Cerebellar nuclear complex (tissue), 1 donor: ENCODE measurements at places on chromosomes 7 and 10.

DNA sequence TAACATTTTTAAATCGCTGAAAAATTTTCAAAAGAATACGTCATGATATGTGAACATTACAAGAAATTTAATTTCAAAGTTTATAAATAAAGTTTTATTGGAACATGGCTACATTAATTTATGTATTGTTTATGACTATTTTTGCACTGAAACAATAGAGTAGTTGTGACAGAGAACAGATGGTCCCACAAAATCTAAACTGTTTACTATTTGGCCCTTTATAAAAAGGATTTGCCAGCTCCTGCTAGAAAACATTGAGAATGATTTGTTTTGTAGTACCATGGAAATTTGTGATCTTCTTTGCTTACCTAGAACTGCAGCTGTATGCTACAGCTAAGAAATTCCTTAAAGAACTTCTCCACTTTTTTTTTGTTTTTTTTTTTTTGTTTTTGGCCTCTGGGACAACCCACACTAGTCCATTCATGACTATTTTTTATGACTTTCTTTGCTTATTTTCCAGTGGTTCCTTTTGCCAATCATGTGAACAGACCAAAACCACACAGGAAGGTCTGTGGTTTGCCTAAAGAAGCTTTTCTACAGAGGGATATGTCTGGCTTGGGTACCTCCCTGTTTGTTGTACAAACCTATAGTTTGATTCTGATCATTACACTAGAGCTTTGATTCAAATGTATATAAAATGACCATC is 55.7 kb downstream of the ST7 start:
- DNase-seq, result no peak

GRCh38 chr7:116259871-116260440 is 49.6 kb downstream of the TES start:
- DNase-seq, result no peak

DNA sequence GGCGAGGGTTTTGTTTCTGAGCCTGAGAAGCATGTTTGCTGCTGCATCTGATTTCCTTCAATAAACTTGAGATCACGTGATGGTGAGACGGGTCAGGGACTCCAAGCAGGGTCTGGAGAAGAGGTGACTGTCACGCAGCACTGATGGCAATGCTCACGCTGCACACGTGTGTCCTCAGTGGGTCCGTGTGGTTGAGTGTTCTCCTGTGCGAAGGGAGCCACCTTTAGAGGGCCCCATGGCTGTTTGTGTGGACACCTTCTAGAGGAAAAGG is 100.4 kb downstream of the WDR37 start:
- no peak for DNase-seq

- no peak for DNase-seq
Observed at GRCh38 chr7:90445633-90446032, 23.8 kb upstream of the PTTG1IP2 start.

DNA sequence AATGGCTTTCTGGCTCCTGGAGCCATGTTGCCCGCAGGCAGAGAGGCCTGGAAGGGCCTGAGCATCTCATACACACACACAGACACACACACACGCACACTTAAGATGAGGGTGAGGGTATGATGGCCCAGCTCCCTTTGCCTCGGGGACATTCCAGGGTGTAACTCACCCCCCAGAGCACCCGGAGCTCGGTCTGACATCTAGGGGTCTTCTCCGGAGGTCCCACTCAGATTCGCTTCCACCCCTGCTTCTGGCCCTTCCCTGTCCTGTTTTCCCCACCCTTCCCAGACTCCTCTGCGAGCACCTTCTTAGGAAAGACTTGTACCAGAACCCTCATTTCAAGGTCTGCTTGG is 304.4 kb downstream of the GRID1 start:
- DNase-seq, result no peak

- no peak for DNase-seq
Observed at GRCh38 chr10:131196176-131196885, 115.2 kb downstream of the TCERG1L start.

GRCh38 chr10:102322914-102323313 is 72.6 kb upstream of the NFKB2 start:
- DNase-seq, result no peak

DNA sequence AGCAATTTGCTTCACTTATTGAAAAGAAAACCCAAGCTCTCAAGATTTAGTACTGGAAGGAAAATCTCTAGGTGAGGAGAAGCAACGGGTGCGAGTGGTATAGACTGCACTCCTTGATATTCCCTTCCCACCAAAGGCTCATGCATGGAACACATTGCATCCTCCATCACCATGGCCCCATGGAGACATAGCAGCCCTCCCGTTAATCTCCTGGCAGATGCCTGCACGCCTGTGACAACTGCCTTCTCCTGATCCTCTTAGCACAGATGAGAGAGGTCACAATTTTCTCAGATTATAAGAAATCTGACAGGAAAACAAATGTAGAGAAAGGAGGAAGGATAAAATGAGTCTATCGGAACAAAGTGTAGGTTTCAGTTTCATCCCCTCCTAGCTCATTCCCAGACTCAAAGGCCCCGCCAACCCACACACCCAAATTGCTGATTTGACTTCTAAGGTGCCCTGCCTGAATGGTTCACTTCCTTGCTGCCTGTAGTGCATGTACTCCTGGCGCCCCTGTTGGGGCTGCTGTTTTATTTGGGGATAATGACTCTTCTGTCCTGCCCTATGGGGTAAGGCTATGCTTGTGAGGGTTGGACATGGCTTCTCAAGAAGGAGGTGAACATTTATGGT is 50.0 kb downstream of the PLXNA4 start:
- no peak for DNase-seq

DNA sequence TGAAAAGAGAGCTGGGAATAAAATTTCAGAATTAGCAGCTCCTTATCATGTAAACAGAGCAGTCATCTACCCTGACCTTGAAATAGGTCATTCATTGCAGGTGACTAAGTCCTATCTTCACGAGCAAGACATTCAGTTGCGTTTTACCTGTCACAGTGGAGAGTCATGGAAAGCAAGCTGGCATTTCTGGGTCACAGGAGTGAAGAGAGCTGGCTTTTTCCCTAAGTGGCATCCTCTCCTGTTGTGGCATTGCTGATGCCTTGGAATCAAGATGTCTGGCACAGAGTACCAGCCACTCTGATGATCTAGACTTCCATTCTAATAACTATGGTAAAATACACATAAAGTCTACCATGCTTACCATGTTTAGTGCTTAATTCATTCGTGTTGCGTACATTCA is 70.8 kb downstream of the SCRN1 start:
- DNase-seq, result no peak

DNA sequence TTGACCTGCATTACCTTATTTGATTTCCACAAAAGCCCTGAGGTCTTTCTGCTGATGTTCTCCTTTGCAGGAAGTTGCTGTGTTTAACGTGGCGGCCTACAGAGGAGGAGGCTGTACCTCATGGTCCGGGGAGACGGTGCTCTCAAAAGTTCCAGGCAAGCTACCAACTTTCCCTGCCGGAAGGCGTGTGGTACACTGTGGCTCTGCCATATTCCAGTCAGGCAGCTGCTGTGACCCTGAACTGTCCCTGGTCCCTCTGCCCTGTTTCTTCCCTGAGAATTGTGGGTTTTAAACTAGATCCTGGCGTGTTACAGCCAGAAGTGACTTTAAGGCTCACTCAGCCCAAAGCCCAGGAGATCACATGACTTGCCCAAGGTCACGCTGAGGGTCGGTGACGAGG is 139.2 kb downstream of the TEX36 start:
- DNase-seq, result no peak

GRCh38 chr10:93566435-93567276 is at the start of gene FFAR4:
Gene FFAR4, plus strand, starts transcription at chr10:93566665. Its CDS starts 56 bp downstream, at chr10:93566721.
- DNase-seq, result no peak

DNA sequence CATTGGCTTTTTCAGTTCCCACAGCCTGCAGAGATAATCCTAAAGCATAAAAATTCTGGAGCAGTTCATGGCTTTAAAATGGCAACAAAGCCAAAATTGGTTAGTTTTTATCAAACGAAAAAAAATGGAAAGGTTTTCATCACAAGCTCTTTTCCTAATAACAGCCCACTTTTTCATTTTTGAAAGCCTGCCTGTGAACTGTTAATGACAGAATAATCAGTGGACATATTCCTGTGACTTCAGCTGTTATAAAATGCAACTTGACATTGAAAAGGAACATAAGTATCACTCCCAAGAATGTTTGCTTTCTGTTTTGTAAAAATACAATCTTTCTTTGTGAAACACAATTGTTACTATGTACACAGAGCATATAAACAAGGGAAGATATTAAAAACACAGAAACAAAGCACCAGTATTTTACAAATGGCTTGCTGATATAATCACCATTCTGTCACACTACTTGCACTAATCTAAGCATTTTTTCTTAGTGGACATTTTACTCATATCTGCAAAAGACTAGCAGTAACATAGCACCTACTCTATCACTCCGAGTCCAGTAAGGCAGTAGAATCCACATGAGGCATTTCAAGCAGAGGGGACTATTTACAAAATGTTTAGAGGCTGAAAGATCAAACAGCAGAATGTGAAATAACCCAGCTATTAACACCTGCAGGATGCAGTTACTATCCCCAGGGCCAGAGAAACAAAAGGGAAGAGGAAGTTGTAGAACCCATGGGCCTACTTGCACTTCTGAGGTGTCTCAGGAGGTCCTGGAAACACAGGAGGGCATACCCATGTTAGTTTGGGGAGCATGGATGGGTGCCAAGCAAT is 26.4 kb downstream of the MACC1 start:
- DNase-seq, result no peak

DNA sequence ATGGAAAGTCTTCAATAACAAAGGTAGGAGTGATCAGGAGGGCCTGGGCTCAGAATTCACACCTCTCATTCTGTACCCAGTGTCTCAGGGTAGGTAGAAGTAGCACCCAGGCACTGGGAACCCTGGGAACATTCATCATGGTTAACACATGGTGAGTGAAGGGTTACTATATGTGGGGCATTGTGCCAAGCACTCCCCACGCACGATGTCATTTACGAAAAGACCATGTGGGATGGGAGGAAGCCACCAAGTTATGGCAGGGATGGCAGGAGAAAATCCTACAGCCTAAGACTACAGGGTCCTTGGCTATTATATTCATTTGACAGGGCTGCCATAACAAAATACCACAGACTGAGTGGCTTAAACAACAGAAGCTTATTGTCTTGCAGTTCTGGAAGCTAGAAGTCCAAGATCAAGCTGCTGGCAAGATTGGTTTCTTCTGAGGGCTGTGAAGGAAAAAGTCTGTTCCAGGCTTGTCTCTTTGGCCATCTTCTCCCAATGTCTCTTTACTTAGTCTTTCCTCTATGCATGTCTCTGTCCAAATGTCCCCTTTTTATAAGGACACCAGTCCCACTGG is 27.7 kb upstream of the DDIT4 start:
- no peak for DNase-seq

- no peak for DNase-seq
Observed at GRCh38 chr7:30349170-30349569, 64.8 kb downstream of the ZNRF2 start.

- DNase-seq, result no peak
Observed at GRCh38 chr10:31584876-31585275, 265.9 kb downstream of the ZEB1 start.

GRCh38 chr10:125020386-125020785 is 78.5 kb downstream of the ZRANB1 start:
- DNase-seq, result no peak

DNA sequence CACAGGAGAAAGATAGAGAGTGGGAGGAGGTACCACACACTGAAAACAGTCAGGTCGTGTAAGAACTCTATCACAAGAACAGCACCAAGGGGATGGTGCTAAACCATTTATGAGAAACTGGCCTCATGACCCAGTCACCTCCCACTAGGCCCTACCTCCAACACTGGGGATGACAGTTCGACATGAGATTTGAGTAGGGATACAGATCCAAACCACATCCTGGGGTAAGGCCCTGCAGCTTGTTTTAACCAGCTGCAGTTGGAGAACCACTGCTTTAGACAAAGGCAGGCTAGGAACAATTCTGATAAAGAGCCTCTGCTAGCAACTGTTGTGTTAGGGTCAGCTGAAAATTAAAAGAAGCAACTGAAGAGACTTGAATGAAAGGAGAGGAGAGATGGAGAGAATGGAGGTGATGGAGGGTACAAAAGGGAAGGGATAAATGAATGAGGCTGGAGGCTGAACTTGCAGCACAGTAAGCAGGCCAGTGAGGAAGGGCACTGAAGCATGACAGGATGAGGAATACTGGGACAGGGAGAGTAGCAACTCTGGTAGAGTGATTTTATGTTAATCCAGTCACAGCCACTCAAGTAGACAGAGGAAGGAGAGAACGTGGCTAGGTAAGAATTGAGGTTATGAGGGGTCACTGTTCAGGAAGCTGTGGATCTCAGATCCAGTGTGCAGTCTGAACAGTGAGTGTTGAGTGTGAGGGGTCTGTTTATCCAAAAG is 23.6 kb downstream of the MEST start:
- DNase-seq, result no peak

- DNase-seq, result no peak
Observed at GRCh38 chr7:75889223-75889825, 10.5 kb downstream of the RHBDD2 start.

- DNase-seq, result no peak
Observed at GRCh38 chr7:106616708-106617051, 44.3 kb downstream of the CCDC71L start.

DNA sequence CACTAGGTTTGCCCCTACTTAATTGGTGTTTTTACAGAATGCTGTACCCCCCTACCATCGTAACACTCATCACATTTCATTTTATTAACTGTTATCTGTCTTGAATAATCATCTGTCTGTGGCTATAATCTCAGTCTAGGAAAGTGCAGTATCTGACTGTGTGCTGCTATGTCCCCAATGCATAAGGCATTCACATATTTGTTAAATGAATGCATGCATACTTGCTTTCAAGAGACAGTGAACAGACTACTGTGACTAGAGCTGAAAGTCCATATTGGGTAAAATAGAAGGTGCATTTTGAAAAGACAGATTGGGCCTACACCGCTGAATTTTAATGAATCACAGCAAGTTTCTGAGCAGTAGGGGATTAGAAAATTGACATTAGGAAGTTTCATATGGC is 112.3 kb downstream of the ARHGAP12 start:
- no peak for DNase-seq

DNA sequence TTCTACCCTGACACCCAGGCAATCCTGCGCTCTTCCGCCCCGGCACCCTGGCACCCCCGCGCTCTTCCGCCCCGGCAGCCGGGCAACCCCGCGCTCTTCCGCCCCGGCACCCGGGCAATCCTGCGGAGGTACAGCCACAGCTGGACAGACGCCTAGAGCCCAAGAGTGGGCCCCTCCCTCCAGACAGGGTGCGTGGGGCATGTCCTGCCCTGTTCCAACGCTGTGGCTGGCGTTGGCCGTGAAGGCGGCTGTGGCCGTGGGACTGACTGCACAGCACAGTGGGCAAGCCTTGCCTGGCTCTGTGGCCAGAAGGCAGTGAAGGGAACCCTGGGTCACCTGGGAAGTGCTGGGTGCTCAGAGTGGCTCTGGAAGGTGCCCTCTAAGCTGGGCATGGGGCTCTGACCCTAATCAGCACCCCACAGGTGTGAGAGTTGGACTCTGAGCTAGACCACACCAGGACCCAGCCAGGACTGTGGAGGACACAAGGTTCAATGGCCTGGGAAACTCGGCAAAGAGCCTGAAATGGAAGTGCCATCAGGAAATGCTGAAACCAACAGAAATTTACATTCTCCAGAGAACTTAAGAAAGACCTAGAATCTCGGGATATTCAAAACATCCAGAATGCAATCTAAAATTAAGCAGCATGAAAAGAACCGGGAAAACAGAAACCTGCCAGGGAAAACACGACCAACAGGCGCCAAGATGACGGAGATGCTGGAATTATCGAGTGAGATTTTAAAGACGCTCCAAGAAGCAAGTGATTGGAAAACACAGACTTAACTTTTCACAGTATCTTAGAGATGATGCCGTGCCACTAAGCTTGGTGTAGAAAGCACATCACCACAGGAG is 253.6 kb downstream of the ELFN1 start:
- no peak for DNase-seq
